Fibroblast of skin of right biceps (primary cell): ENCODE measurements at places on chromosomes 2 and 18.
A peak's percentile ranks its signal among the peaks of the same experiment; 100 is the strongest.

DNA sequence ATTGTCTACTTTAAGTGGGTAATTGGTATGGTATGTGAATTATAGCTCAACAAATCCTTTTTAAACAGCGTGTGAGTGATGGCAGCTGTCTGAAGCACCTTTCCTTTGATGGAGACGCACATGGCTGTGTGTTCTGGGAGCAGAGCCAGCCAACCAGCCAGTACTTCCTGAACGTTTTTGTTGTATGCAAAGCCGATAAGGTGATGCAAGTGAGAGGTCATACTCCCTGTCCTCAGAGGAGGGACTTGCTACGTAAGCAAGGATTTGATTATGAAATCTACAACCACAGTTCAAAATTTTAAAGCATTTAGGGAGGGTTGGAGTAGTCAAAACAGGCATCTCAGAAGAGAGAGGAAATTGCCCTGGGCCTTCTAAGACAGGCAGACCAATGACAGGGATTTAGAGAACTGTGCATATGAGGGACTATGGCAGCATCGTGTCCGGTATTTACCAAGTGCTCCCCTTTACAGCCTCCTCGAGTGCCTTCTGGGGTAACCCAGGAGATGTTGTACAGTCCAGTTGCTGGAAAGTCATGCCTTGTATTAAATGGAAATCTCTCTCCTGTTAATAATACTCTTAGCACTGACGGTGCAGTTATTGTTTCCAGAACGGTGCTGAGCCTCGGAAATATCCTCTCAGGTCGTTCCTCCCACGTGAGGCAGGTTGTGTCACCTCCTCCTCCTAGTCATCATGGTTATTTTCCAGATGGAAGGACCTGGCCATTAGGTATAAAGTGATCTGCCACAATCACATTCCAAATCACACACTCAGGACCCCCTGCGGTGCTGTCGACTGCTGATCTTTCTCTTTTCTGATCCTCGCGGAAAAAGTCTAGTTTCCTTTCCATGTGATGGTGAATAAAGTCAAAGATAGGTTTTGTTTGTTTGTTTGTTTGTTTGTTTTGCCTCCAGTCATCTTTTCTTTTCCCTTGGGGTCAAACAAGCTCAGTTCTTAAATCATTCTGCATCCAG is 28.4 kb downstream of the ARHGEF4 start:
- DNase-seq = peak; percentile 68

- DNase-seq = no peak
Measured at GRCh38 chr2:158135096-158135495, 33.4 kb downstream of the UPP2 start.

- DNase-seq = no peak
Measured at GRCh38 chr2:38634684-38635083, 31.2 kb upstream of the GALM start.

DNA sequence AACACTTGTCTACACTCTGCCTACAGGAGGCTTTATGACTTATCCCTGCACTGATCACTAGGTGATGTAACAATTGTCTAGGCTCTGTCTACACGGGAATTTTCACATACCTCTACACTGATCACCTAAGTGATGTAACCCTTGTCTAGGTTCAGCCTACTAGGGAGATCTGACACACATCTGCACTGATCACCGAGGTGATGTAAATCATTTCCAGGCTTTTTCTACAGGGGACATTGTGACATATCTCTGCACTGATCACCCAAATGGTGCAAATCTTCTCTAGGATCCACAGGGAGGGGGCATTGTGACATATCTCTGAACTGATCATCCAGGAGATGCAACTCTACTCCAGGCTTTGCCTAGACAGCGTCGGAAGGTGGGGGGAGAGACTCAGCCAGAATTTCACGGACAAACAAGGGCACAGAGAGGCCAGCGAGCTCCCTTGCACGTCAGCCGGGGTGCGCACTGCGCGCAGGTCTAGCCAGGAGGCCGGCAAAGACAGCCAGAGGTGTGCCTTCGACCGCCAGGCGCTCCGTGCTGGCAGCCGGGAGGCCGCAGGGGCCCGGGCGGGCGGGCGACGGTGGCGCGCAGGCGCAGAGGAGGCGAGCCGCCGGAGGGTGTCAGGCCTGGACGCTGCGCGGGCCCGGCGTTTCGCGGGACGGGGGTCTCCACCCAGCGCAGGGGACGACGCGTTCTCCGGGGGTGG is 46.9 kb upstream of the USP14 start:
- DNase-seq = peak; percentile 60

DNA sequence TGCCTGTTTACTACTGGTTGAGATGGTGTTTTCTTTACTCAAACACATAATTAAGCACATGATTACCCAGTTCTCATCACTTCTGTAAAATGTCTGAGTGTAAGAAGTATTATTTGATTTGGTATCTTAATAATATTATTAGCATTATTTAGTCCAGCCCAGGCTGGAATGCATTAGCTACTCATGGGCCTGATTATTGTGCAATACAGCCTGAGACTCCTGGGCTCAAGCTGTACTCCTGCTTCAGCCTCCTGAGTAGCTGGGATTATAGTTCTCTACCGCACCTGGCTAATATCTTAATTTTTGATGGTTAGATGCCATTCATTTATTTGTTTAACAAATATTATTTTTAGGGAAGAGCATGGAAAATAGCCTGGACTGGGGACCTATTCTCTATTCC is 197.6 kb upstream of the MC4R start:
- DNase-seq = no peak

- no peak for DNase-seq
Measured at GRCh38 chr18:77896586-77897252, 647.1 kb downstream of the GALR1 start.

DNA sequence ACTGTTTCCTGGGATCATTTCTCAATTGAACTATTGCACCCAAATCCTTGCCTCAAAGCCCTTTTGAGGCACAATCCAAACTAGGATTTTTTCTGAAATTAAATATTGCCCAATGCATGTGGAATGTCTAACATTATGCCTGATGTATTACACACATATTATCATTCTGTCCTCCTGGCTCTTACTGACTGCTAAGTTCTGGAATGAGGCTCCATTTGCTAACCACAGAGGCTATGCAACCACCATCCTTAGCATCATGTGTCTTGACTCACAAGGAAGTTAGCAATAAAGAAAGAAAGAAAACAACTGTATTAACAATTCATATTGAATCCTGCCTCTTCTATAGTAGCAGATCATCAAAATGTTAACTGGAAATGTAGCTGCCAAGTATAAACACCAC is 1142.7 kb downstream of the CNTNAP5 start:
- peak; percentile 93 for DNase-seq

- no peak for DNase-seq
Measured at GRCh38 chr2:73972846-73973245, 11.9 kb upstream of the TET3 start.

- peak; percentile 28 for DNase-seq
Measured at GRCh38 chr2:71558300-71559051, 105.1 kb downstream of the DYSF start.

DNA sequence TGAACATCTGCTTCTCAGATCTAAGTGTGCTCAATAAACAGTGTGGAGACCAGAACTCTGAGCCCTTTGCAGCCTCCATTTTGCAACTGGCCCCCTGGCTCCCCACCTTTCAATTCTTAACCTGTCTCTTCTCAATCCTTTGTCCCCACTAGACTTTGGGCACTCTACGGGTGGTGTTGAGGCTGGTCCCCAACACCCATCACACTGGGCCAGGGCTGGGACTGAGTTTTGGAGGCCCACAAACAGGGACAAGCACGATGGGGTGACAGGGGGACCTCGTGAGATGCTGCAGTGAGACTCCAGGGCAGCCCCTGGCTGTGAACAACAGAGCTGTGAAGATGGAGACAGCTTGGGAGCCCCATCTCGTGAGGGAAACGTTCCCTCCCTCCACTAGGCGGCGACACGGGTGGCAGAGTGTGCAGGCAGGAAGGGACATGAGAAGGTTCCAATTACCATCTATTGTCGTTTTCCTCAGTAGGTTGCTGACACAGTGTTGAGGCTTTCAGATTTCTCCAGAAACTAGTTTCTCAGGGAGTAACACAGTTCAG is 1.2 kb downstream of the ANKMY1 start:
- DNase-seq = peak; percentile 64

DNA sequence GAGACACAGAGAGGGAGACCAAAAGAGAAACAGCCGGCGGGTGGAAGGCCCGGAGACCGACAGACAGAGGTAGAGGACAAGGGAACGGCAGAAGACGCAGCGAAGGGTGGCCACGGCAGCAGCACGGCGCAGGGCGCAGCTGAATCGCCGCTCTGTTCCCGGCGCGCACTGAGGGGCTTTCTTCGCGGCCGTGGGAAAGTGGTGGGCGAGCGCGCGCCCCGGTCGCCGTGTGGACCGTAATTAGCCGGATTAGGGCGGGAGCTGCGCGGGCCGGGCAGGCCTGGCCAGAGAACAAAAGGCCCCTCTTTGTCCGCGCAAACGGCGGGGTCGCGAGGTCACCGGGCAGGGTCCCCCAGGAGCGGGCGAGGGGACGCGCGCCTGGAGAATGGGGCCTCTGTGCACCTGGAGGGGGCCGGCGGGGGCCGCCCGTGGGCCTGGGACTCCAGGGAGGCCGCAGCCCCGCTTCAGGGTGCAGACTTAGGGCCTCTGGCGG is 158.3 kb downstream of the ZFP36L2 start:
- DNase-seq = no peak

- no peak for DNase-seq
Measured at GRCh38 chr2:112656679-112657078, 10.9 kb downstream of the SLC20A1 start.

GRCh38 chr18:7272311-7273049 is 41.6 kb downstream of the LRRC30 start:
- DNase-seq = peak; percentile 63

DNA sequence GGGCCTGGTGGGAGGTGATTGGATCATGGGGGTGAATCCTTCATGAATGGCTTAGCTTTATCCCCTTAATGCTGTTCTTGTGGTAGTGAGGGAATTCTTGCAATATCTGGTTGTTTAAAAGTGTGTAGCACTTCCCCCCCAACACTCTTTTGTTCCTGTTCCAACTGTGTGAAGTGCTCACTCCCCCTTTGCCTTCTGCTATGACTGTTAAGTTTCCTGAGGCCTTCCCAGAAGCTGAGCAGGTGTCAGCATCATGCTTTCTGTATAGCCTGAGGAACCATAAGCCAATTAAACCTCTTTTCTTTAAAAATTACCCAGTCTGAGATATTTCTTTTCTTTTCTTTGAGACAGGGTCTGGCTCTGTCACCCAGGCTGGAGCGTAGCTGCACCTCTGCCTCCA is 139.4 kb downstream of the RNF152 start:
- no peak for DNase-seq

- DNase-seq = no peak
Measured at GRCh38 chr2:157509744-157510143, 65.9 kb upstream of the CYTIP start.

GRCh38 chr18:22767653-22768052 is 165.5 kb upstream of the RBBP8 start:
- DNase-seq = no peak

DNA sequence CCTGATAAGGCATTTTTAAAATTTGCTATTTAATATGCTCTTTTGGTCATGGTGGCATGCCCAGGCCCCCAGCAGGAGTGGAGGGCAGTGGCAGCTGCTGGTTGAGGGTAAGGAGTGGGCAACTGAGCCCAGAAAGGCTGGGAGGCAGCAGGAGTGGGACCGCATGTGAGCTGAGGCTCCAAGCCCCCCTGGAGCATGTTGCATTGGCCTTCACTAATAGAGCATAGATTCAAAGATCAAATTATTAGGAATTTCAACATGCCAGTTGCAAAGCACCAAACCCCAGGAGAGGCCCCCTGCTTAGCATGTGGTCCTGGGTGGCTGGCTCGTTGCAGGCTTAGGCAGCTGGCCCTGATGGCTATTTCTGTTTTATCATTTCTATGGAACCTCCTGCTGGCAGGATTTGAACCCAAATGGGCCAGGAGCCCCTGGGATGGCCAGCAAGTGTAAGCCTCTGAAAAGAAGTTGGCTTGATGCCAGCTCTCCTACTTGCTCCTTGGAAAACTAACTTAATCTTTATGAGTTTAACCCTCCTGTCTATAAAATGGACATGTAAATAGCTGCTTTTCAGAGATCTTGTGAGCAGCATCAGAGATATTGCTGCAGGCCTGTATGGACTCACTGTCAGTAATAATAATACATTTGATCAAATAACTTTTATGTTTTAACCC is 42.1 kb upstream of the TMEM131 start:
- no peak for DNase-seq

DNA sequence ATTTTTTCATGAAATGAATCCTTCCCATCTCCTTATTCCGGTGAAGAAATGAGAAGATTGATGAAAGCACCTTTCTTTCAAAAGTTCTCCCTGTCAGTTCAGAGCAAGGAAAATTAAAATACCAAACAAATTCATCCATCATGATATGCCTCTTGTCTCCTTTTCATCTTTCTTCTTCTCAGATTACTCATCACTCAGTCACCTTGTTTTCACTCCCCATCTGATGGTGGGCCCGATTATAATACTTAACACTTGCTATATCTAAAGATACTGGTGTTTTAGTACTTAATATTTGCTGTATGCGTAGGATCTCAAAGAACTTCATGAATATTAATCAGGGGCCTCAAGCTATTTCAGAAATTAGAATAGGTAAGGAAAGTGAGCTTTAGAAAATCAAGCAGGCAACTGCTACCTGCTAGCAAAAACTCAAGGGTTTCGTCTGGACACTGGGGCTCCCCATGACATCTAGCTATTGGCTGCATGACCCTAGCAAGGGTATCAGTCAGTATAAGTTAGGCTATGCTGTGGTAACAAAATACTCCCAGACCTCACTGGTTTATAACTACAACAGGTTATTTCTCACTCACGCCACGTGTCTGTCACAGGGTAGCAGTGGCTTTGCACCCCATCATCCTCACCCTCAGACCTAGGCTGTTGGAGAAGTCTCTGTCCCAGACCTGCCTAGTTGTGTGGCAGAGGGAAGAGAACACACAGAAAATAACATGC is 39.0 kb upstream of the RNF152 start:
- DNase-seq = no peak

GRCh38 chr2:240434728-240435456 is 571 bp upstream of the GPC1 start:
- DNase-seq = peak; percentile 93

- no peak for DNase-seq
Measured at GRCh38 chr2:72982219-72982618, 64.9 kb downstream of the EMX1 start.

- DNase-seq = no peak
Measured at GRCh38 chr18:7482342-7482741, 84.8 kb upstream of the PTPRM start.

DNA sequence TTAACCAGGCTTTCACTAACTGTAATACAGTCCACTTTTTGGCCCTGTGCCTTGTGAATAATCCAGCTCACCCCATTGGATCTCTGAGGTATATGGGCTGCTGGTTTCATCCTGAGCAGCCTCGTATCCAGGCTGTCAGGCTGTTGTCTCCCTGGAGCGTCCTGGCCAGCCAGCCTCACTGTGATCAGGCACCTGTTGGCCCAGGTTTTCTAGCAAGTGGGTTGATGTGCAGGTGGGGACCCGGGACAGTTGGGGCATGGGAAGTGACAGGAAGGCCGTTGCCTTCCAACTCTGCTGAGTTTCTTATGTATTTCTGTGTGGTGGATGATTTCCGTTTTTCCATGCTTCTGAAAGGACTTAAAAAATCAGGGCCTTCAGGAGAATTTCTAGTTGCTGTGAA is 132.4 kb downstream of the ACOXL start:
- no peak for DNase-seq

DNA sequence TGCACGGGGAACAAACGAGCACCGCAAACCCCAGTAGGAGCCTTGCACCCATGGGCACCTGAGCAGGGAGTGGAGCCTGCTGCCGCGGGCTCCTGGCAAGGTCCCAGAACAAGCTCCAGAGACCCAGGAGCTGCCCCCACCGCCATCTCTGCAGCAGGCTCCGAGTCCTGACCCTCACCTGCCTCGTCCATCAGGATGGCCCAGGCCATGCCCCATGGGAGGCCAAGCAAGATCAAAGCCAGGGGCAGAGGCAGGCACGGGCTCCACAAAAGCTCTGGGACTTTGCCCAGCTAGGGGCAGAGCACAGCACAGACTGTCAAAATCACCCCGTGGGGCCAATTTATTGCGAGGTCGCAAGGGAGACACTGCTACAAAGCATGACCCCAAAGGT is 43.6 kb downstream of the GPC1 start:
- DNase-seq = no peak
